ENCODE measurements at places on chromosomes 1 and 21.
A peak's percentile ranks its signal among the peaks of the same experiment; 100 is the strongest.

- no peak for DNase-seq
Observed at GRCh38 chr1:185015631-185016030, 29.7 kb upstream of the RNF2 start.

DNA sequence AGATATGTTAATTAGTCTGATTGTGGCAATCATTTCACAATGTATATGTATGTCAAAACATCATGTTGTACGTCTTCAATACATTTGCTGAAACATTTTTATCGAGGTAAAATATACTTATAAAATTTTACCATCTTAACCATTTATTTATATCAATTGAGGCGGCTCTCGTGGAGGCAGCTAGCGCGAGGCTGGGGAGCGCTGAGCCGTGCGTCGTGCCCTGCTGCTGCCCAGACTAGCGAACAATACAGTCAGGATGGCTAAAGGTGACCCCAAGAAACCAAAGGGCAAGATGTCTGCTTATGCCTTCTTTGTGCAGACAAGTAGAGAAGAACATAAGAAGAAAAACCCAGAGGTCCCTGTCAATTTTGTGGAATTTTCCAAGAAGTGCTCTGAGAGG lies 202.5 kb upstream of the PBX1 start:
- no peak for DNase-seq

DNA sequence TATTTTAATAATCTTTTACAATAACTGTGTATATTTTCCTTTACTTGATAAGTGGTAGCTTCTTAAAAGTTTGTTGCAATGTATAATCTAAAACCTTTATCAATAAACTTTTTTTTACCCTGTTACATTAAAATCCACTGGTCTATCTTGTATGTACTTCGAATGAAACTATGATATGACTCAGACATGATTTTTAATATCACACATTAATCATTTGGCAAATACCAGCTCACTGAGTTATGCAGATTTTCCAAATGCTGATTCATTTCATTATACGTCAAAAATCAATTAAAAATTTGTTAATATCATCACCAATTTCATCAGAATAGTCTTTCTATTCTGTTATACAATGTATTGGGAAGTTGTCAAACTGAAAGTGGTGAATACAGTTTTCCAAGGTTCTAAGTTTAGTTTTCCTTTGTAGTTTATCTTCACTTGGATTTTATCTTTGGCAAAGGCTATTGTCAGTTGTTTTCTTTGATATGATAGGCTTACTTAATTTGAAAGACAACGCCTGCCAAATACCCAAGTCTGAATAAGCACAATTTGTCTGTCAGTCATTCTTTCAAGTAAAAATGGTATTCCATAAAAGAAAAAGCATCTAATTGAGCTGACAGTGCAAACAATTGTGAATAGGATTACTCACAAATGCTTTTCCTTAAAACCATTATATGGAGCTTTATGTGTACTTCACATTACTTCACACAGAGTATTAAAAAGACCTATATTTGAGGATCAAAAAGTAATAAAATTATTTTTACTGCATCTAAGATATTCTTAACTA lies 127.0 kb downstream of the NME7 start:
- DNase-seq, result peak; percentile 18

DNA sequence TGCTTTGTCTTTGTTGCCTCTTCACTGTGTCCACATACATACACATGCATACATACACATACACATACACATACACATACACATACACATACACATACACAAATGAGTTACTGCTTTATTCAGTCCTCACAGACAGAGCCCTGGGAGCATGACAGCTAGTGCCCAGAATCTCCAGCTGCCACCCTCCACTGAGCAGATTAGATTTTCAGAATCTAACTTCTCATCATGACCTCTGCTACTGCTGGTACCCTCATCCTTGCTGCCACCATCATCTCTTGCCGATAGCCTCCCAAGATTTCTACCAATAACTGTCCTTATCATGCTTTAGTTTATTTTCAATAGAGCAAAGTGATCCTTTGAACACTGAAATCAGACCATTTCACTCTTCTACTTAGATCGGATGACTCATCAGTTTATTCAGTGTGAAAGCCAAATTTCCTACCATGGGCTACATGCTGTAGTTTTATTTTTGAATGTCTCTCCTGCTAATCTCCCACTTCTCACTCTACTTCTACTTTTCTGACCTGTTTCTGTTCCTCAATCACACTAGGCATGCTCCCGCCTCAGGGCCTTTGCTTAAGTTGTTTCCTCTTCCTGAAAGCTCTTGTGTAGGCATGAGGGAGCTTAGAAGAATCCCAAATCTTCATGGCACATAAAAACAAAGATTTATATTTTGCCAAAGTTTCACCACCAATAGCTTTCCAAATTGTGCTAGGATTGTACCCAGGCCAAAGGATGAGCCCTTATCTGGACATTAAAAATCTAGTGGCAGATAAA lies 43.0 kb downstream of the ATP6V1G3 start:
- peak; percentile 64 for DNase-seq

DNA sequence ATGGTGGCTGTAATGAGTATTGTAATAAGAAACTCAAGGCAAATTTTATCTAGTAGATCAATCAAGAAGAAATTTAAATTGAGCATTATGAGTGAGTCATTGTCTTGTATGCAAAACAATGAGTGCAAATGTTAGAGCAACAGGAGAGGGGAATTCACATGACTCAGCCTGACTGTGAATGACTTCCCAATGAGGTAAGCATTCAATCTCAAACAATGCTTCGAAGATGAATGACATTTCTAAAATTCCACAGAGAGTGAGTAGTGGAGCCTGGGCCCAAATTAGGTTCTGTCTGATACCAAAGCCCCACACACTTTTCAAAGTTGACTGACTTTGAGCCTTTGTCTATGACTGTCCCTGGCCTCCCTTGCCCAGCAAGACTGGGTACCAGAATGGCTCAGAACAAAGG lies 738.0 kb downstream of the PTPRU start:
- DNase-seq, result peak; percentile 55

DNA sequence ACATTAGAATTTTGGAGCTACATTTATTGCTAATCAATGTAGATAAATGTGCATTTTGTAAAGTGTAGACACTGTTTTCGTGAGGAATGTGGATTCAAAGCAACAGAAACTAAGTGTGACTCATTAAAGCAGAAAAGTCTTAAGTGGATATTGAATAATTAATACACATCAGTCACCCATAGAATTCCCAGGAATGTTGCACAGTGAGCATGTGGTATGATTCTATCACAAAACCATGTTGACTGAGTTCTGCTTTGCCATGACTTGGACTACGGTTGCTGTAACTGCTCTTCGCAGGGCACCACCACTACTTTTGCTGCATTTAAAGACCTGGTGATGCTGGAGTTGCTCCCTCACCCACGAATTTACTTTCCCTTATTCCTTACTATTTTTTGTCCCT lies 471.8 kb downstream of the KCNT2 start:
- no peak for DNase-seq

DNA sequence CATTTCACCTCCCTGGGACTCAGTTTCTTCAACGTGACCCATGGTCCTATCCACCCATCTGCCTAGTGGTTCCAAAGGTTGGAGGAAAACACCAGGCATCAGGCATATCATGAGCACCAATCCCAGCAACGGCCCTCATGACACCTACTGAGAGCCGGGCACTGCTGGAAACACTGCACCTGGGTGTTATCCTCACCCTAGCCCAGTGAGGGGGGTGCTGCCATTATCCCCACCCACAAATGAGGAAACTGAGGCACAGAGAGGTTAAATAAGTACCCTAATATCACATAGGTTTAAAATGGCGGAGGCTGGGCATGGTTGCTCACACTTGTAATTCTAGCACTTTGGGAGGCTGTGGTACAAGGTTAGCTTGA lies 206.9 kb downstream of the MATN1 start:
- no peak for DNase-seq

GRCh38 chr1:154842635-154843034 lies 27.4 kb downstream of the KCNN3 start:
- no peak for DNase-seq

- no peak for DNase-seq
Observed at GRCh38 chr1:28813931-28814465, 2.0 kb downstream of the OPRD1 start.

- DNase-seq, result peak; percentile 33
Observed at GRCh38 chr1:77424236-77424635, 142.4 kb downstream of the AK5 start.

DNA sequence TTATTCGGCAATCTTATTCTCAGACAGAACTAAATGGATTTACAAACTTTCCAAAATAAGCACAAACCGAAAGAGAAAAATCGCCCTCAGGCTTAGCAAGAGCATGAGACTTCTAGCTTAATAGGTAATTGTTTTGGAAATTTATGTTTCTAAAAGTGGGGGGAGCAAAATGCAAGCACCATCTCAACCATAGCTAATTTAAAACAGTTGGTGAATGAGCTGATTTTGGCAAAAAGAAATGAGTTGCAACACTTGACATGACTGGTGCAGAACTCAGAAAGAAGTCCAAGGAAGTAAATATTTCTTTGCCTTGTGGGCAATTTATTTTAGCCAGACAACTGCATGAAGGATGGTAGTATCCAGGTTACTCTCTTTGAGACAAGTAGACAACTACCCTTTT lies 71.5 kb upstream of the PTGFR start:
- peak; percentile 25 for DNase-seq

DNA sequence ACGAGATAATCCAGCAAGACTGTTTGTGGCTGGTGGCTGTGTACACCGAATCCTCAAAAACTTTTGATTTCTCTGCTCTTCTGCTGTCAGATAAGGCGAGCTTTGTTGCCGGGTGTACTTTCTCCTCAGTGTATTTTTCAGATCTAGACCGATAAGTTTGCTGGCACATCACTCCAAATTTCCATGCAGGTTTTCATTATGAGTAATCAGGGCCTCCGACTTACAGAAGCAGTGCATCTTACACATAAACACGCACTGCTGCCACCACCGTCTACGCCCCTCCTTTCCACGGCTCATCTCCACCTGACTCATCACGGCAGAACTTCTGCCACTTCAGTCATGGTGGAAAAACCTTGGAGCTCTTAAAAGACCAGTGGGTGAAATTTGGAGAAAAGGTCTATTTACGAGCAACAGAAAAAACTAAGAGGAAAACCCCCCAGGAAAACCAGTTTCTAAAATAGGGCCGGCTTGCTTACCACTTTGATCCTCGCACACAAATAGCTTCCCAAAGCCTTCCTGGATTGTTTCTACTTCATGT lies 7.7 kb downstream of the ZBTB21 start:
- DNase-seq, result peak; percentile 85

DNA sequence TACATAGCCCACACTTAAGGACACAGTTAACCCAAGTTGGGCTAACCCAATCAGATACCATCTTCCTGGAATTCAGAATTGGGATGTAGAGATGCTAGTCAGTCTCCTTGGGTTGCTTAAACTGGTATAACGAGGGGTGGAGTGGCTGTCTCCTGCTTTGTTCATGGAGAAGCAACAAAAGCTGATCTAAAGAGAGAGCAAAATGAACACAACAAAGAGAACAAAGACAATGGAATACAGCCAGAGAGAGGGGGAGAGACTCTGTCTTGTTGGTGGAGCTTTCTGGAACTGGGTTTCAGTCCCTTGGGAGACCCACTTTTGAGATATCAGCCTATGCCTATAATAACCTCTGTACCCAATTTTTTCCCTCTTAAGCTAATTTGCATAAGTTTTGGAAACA lies 138.1 kb downstream of the ATG4C start:
- no peak for DNase-seq

DNA sequence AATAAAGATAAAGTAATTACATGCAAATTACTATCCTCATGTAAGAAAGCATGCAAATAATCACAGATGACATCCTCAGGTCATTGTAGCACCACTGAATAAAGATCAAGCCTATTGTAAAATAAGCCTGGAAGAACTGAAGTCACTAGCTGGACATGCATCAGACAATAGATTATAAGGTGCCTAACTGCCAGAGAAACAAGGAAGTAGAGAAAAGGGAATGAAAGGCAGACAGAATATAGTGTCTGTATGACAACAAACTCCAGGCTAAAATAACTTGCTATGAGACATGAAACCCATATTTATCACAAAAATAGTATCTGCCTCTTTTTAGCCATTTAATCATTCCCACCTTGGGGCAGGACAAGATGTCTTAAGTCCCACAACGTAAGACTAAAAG lies 108.7 kb downstream of the ENAH start:
- no peak for DNase-seq

DNA sequence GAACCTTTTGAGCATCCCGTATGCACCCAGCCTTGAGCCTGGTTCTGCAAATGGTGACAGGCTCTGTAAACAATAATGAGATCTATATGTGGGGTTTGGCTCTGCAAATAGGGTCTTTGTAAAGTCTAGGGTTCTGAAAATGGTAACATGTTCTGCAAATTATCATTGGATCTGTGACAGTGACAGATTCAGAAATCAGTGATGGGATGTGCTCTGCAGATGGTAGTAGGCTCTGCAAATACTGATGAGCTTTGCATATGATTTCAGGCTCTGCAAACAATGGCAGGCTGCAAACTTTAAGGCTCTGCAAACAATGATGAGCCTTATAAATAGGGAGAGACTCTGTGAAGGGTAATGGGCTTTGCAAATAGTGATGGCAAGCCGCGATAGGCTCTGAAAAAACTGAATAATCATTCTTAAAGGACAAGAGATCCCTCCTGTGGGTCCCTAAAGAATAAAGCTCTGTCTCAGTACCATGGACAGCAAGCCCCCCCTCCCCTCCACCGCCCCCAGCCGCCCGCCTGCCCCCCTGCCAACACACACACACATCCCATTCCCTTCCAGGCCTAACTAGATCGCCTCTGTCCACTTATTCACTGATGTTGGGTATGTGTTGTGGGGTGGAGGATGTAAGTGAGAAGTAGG lies 17.7 kb upstream of the DMBX1 start:
- DNase-seq, result no peak

DNA sequence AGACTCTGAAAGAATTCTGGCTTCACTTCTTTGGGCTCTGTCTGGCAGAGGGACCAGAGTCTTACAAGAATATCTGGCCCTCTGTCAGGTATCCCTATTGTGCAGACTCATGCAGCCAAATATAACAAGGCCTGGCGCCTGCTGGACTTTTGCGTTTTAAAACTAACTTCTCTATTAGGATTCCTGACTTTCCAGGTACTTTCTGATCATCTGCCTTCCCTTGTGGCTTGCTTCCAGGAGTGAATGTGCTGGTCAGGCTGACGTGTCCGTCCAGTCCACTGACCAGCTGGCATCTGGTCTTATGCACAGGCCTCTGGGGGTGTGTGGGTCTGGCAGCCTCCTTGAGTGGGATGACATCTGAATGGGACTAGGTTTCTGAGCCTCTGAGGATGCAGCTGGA lies 8.6 kb upstream of the RAB29 start:
- peak; percentile 27 for DNase-seq

All from choroid plexus epithelial cell (primary cell).